ENCODE measurements at places on chromosomes 13 and 19.

DNA sequence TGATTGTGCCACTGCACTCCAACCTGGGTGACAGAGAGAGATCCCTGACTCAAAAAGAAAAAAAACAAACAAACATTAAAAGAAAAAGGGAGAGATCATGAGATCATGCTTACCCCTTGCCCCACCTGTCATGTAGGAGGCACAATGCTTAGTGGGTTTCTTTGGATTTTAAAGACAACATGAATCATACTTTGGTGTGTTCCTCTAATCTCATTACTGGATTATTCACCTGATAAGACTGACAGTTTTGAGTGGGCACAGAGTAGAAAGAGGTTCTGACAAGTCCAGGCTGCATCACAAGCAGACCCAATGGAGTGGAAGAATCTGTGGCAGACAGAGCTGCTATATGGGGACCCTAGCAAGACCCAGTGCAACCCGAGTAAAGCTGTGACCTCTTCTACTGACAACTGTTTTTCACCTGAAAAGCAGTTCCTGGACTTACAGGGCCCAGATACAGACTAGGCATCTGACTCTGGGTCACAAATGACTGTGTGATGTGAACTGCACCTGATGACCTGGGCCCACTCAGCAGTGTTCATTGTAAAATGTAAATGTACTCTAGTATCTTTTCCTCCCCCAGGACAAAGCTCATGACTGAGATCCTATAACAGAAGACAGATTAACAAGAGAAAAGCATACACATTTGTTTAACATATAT lies 28.9 kb upstream of the USP12 start:
- DNase-seq, result no peak

DNA sequence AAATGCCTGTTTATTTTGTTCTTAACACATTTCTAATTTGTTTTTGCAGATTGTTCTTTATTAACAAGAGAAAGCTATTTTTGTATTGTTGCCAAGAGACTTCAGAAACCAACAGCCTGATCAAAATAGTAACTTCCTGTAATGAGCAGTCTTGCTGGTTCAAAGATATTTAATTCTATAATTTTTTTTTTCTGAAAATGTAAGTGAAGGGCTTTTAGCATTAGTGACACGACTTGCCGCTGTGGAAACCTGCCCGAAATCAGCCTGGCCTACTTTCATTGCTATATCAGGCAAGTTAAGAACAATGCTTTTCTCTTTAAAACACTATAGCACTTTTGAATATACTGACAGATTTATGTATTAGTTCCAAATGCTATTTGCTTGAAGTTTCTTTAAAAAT lies 374.3 kb downstream of the EFNB2 start:
- no peak for DNase-seq

DNA sequence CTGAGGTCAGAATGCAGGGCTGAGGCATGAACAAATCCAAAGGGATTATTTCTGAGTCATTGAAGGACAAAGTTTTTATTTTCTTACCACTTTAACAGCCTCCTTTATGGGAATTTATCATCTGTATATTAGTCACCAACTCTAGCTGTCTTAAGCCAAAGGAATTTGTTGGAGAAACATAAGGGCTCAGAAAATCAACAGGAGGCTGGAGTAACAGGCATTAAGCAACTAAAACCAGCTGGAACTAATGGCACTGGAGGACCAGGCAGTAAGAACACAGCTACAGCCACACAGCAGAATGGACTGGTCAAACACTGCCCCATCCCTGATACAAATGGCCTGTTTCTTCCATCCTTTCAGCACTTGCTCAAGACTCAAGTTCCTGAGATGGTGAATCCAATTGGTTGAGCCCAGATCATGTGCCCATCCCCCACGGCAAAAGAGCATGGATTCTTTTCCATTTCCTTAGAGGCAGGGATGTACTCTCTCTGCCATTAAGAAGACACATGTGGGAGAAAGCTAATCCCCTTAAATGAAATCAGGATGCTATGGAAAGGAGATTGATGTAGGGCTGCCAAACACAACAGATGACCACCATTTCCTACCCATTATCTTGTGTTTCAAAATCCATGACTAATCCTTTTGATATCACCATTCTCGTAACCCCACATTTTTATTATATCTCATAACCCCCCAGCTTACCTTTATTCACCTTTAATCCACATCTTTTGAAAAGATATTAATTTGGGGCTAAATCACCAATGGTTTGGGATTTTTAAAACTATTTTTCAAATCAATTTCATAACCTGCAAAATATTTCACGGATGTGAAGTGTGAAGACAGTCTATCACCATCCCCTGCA lies 157.0 kb upstream of the FNDC3A start:
- no peak for DNase-seq

DNA sequence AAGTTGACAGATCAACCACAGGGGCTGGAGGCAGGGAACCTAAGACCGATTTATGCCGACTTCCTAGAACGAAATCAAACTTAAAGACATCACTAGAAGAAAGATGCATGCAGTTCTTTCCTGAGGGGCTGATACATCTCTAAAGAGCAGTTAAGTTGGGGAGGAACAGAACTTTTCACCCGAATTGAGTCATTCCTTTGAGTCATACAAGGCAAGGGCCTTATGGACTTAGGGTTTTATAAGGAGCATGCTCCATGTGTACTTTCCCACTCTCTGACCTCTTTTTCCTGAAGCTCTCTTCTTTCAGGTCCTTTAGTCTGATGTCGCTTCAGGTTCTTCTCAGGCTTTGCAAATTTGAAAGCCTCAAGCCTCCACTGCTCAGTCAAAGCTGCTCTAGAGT lies 7.9 kb upstream of the FBXL3 start:
- DNase-seq, result no peak

- DNase-seq, result no peak
Measured at GRCh38 chr19:33724021-33724720, 72.5 kb upstream of the KCTD15 start.

All from NCI-H2171 (cell line).